ENCODE measurements at places on chromosomes 5 and 9.
A peak's percentile ranks its signal among the peaks of the same experiment; 100 is the strongest.

- DNase-seq: no peak
Observed at GRCh38 chr5:136004436-136004835, 24.4 kb upstream of the TGFBI start.

DNA sequence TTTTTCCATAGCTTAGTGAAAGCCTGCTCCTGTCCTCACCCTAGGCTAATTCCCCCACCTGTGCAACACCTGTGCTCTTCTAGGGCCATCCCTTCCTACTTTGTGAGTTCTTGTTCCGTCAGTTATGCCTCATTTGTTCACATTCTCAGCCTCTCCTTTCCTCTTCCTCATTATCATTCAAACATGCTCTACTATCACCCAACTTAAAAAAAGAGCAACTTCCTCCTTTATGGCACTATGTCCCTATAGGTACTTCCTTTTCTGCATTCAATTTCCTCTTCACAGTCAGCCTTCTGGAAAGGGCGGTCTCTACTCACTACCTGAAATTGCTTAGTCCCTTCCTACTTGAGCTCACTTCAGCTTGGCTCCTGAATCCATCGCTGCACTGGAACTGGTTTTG, 111.8 kb upstream of the LHFPL2 start:
- DNase-seq: no peak

DNA sequence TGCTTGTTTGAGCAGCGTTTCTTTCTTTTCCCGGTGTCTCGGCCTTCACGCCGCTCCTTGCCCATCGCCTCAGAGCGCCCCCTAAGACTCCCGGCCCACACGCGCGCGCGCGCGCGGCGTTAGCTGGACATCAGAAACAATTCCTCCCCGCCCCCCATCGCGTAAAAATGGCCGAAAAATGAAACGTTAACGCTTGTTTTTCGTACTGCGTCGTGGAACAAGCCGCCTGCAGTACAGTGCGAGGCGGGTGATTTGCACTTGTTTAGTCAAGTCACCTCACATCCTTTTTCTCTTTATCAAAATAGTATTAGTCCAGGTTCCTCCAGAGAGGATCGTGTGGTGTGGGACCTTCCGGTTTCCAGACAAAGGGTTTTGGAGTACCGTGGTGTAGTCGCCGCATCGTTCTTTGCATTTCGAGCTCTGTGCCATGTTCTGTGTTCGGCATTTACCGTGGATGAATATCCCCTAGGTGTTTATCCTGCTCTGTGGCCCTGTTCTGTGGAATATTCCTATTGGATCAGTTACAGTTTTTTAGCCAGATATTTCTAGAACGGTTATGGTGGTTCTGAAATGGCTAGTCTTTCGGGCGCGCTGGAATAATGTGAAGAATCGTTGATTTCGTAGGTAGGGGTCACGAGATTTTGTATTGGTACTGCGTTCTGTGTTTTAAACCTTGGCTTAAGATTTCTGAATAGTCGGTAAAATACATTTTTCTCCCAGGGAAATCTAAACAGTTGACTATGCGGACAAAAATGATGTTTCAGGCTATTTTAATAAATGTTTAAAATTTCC, 1.0 kb downstream of the MATR3 start:
- peak; percentile 64 for DNase-seq

- no peak for DNase-seq
Observed at GRCh38 chr5:171312129-171312974, 3.3 kb downstream of the TLX3 start.

GRCh38 chr9:137007108-137007815, 10.9 kb upstream of the CLIC3 start:
- DNase-seq: peak; percentile 39

DNA sequence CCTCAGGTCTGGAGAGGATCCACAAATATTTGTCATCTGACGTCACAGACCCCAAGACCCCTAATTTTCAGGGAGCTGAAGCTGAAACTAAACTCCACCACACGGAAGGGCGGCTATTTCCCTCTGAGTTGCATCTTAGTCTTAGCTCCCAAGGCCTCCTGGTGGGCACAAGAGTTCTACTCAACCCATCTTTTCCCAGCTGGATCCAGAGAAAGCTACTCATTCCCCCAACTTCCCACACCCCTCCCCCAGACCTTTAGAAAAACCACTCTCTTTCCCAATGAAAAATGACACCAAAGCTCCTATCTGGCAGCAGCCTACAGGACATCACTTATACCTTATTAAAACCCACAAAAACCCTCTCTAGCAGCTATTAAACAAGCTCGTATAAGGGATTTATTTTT, 67.1 kb upstream of the SLC1A1 start:
- DNase-seq: no peak

GRCh38 chr9:73093740-73094379, 57.8 kb upstream of the ANXA1 start:
- DNase-seq: no peak

DNA sequence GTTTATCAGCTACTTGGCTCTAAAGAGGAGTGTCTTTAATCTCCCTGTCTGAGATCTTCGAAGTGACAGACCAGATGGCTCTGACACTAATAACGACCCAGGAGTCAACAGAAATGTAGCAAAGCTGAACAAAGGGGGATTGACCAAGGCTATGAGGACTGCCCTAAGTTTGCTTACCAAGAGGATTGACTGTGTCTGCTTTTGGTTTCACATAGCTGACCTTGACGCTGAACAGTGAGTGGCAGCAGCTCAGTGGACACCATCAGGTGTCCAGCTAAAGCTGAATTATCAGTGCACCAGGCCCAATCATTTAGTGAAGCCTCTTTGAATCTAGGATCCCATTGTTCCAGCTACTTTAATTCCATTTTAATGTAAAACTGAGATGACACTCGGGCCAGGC, 262.6 kb downstream of the COX7C start:
- DNase-seq: no peak

DNA sequence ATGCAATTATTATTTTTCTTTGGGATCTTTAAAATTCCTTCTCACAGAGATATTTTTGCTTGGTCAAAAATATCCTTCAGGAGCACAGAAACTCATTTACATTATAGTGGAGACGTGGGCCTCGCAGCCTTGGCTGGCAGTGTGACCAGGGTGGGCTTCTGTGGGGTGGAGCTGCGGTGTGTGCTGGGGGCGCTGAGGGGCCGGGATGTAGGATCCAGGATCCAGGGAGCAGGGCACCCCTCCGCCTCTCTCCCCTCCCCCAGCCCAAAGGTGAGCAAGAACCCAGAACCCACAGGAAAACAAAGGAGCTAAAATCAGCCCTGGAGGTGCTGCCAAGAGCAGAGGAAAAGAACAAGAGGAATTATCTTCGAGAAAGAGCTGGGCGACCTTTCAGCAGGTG, 79.1 kb upstream of the OLFM1 start:
- DNase-seq: no peak

DNA sequence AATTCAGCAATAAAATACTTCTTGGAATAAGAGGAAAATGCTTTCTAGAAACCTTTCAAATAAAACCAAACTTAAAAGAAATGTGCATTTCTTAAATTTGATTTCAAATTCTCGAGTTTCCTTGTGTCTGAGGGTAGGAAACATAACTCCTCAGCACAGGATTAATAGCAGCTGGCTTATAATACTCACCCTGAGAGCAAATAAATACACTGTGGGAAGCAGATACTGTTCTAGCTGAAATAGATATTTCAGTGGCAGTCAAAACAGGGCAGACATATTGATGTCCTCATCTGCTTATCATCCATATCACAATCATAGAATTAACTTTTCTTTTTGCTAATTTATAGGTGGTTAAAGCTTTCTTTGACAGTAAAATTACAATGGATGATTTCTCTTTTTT, 24.1 kb upstream of the FEM1C start:
- DNase-seq: no peak

GRCh38 chr9:92424340-92424739, at the start of gene OMD:
OMD (minus strand) TSS chr9:92424471; CDS start chr9:92417558, 6,913 bp downstream.
- DNase-seq: no peak

GRCh38 chr9:89792189-89793123, 187.6 kb downstream of the GADD45G start:
- DNase-seq: no peak

GRCh38 chr9:127066851-127067136, 55.6 kb downstream of the ANGPTL2 start:
- no peak for DNase-seq

DNA sequence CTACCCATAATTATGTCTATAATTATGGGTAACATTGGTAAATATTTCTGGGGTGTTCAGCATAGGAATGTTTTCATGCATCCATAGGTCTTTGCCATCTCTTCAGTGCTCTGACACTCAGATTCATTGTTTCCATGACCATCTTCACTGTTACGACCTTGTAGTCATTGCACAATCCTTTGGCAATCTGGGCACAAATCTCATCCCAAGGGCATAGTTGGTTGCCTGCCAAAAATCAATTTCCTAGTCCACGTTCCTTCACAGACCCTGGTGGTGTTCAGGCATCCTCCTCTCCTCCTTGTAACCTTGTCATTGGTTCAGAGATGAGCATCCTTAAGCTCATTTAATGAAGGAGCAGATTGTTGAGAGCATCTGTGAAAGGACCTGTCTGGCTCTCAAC, 1400.7 kb downstream of the CDH12 start:
- DNase-seq: no peak

GRCh38 chr9:85262333-85262732, 479.4 kb downstream of the AGTPBP1 start:
- DNase-seq: no peak

GRCh38 chr5:167284222-167284890, 1007.1 kb upstream of the WWC1 start:
- DNase-seq: no peak

GRCh38 chr5:58795327-58795726, 212.5 kb downstream of the RAB3C start:
- no peak for DNase-seq

- DNase-seq: no peak
Observed at GRCh38 chr9:129677456-129677855, 12.0 kb downstream of the PRRX2 start.

DNA sequence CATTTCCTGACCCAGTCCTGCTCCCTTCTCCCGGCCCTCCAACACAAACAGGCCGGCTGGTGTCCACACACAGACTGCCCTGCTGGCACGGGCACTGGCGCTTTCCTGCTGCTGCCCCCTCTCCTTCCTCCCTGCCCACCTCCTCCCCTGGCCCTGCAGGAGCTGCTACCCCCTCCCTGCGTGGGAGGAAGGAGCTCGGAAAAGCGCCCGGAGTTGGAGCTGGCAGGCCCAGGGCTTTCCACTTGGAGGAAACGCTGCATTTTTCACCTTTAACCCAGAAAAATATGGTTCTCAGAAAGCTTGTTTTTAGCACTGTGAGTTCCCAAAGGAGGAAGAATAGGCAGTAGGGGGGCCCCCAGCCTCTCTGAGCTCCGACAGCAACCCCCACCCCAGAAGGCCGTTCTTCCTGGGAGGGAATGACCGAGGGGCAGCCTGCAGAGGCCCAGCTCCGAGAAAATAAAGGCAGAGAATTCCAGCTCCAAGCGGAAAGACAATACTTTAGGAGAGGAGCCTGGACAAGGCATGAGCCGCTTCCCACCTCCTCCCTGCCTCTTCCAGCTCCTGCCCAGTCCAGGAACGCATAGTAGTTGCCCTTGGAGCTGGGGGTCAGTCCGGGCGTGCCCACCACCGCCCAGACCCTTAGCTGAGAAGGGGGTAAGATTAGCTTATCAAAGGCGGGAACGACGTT, 88.9 kb downstream of the LIFR start:
- no peak for DNase-seq

GRCh38 chr9:73667749-73668148, 516.1 kb downstream of the ANXA1 start:
- DNase-seq: no peak

DNA sequence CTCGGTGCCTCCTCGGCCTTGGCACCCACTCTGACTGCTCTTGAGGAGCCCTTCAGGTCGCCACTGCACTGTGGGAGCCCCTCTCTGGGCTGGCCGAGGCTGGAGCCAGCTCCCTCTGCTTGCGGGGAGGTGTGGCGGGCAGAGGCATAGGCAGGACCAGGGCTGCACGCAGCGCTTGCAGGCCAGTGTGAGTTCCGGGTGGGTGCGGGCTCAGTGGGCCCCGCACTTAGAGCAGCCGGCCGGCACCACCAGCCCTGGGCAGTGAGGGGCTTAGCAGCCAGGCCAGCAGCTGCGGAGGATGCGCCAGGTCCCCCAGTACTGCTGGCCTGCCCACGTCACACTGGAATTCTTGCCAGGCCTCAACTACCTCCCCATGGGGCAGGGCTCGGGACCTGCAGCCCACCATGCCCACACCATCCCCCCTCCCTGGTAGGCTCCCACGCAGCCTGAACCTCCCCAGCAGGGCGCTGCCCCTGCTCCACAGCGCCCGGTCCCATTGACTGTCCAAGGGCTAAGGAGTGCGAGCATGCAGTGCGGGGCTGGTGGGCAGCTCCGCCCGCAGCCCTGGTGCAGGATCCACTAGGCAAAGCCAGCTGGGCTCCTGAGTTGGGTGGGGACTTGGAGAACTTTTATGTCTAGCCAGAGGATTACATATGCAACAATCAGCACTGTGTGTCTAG, 602.9 kb upstream of the ST8SIA4 start:
- DNase-seq: no peak

- no peak for DNase-seq
Observed at GRCh38 chr5:1462358-1462757, 17.1 kb upstream of the SLC6A3 start.

- no peak for DNase-seq
Observed at GRCh38 chr5:37806476-37806875, 33.4 kb downstream of the GDNF start.

DNA sequence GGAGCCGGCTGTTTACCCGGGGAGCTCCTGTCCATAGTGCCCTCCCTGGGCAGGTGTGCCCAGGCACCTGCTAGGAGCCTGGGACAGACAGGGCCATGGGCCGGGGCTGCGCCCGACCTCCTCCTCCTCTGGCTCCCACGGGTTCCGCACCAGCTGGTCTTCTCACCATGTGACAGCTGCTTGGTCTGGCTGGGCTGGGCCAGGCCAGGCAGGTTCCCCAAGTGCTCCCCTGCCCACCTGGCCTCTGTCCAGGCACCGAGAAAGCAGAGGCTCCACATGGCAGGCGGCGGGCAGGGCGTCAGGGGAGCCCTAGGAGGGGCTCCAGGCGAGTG, 60.0 kb downstream of the OLFM1 start:
- no peak for DNase-seq

GRCh38 chr5:35694481-35694880, 76.8 kb downstream of the SPEF2 start:
- no peak for DNase-seq

- DNase-seq: no peak
Observed at GRCh38 chr9:70994582-70994981, 126.8 kb downstream of the TRPM3 start.

- no peak for DNase-seq
Observed at GRCh38 chr9:138022121-138022741, 144.6 kb downstream of the CACNA1B start.

GRCh38 chr9:38194870-38195269, 125.8 kb upstream of the SHB start:
- DNase-seq: no peak

- peak; percentile 30 for DNase-seq
Observed at GRCh38 chr9:79360387-79361347, 211.1 kb upstream of the TLE4 start.
